NCI-H1417 treated with DMSO at 0.1 percent for 48 hours (cell line): ENCODE measurements at places on chromosomes 4 and X.
A peak's percentile ranks its signal among the peaks of the same experiment; 100 is the strongest.

DNA sequence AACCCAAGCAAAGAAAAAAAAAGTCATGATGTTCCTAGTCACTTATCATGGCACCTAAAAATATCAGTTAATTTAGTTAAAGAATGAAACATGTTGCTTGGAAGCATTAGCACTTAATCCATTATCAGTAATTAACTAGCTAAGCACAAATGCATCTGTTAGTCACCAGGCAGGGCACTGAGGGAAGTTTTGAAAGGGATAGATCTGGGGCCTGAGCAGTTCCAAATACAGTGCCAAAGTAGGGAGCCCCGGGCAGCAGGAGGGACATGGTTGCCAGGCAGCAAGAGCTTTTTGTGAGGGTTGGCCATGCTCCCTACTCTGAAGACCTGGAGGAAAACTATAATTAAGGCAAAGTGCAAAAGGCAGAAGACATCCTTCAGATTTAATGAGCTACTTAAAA is 62.0 kb downstream of the PHKA1 start:
- no peak for DNase-seq

DNA sequence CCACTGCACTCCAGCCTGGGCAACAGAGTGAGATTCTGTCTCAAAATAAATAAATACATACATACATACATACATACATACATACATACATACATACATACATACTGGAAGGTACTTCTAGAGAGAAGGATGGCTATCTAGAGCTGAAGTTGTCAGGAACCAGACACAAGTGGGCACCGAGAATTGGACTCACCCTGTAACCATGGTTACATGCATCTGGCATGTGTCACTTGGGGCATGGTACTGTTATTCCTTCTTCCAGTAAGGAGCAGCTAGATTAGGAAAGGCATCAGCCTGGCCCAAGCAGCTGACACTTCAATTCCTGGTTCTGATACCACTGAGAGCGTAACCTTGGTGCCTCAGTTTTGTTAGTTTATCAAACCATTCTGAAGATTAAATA is 127.1 kb downstream of the SH3KBP1 start:
- DNase-seq: no peak

DNA sequence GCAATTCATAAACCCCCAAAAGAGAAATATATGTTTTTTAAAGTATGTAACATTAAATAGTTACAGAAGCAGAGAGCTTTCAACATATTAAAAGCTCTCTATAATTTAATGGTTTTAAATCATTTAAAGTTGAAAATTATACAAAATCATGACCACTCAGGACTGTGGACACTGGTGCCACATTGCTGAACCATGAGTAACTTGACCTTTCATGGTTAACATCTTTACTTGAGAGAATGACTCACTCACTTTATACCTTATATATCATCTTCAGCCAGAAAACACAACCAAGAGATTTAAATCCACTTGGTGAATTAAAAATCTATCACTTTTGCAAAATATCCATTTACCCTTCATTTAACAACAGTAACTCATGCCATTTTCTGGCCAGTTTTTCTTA is 584.3 kb upstream of the SMIM31 start:
- no peak for DNase-seq

DNA sequence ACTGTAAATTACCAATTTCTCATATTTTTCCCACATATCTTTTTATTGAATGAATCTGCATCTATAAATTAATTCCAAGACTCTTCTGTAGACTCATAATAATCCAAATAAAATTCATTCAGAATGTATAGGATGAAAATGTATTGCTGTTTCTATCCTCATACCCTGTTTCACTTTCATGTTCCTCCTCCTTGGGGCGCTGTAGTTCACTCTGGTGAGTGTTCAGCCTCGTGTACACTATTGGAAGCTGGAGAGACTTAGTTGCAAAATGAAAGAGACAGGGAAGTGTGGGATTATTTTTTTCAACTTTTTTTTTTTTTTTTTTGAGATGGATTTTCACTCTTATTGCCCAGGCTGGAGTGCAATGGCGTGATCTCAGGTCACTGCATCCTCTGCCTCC is 296.1 kb downstream of the TLL1 start:
- DNase-seq: no peak

DNA sequence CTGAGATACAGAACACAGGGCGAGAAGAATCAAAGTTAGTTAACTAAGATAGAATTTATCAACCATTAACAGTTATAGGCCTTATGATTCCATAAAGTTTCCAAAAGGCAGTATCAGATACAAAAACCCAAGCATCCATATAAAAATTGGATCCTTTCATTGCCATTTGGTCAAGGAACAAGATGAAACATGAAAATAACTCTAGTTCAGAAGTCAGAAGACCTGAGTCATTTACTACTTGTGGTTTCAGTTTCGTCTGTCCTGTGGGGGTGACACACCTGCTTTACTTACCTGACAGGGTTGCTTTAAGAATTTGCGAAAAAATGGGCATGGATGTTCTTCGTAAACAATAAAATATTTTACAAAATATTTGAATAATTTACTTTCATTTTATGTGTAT is 130.8 kb downstream of the ANAPC10 start:
- DNase-seq: no peak

DNA sequence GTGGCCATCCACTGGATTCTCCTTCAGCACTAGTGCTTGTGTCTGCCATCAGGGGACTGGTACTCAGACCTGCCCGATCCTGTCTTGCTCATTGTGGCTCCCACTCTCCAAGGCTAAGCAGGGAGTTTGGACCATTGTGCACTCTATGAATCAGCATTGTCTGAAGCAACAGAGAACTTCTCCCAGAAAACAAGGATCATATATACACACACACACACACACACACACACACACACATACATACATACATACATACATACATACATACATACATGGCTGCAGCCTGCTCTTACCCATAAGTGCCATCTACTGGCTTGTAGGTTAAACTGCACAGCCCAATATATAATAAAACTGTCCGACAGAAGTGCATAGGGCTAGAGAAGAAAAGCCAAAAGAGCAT is 345.3 kb upstream of the LCORL start:
- DNase-seq: peak; percentile 3

- DNase-seq: no peak
Measured at GRCh38 chr4:130110189-130110588, 1014.2 kb downstream of the C4orf33 start.

DNA sequence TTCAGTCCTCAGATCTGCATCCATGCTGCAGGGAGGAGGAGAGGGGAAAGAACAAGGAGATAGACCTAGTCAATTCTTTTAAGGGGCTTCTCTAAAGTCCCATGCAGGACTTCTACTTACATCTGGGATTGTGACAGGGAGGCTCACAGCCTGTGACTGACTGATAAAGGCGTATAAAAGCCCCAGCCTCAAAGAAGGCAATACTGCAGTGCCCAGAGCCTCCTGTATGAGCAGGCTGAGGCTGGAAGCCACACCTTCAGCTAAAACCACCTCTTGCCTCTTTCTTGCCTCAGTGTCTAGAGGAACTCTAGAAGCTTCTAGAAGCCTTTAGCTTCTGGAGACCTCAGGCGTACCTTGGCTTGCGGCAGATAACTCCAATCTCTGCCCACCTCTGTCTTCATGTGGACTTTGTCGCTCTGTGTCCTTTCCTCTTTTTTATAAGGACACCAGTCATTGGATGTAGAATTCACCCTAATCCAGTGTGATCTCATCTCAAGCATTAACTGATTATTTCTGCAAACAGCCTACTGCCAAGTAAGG is 6.0 kb upstream of the ZCCHC4 start:
- DNase-seq: no peak

GRCh38 chrX:11704725-11705495 is 39.2 kb upstream of the ARHGAP6 start:
- DNase-seq: no peak

GRCh38 chr4:185213877-185214276 is 4.5 kb downstream of the SNX25 start:
- no peak for DNase-seq

DNA sequence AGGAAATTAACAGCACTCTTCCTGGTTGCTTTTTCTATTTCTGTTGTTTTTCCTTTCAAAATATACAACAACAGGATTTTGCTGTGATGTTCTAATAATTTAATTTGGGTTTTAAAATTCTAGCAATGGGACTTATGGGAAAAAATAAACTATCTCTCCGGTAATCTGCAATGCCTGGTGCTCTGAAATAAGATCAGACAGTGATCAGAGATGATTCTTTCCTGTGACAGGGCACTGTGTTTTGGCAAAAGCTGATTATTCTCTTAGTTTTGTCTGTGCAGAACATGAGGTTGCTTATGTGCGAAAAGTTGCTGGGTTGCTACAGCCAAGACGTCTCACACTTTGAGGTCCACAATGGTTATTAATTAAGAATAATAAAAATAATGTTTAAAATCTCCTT is 291.7 kb downstream of the FBXO8 start:
- no peak for DNase-seq

- DNase-seq: no peak
Measured at GRCh38 chr4:16233569-16234177, 7.4 kb upstream of the TAPT1 start.
